NCI-H2081 (cell line): ENCODE measurements at places on chromosomes 16 and 17.
A peak's percentile ranks its signal among the peaks of the same experiment; 100 is the strongest.

- no peak for DNase-seq
Observed at GRCh38 chr16:29789775-29790182, 772 bp upstream of the KIF22 start.

- no peak for DNase-seq
Observed at GRCh38 chr16:24132797-24133155, 123.4 kb upstream of the CACNG3 start.

DNA sequence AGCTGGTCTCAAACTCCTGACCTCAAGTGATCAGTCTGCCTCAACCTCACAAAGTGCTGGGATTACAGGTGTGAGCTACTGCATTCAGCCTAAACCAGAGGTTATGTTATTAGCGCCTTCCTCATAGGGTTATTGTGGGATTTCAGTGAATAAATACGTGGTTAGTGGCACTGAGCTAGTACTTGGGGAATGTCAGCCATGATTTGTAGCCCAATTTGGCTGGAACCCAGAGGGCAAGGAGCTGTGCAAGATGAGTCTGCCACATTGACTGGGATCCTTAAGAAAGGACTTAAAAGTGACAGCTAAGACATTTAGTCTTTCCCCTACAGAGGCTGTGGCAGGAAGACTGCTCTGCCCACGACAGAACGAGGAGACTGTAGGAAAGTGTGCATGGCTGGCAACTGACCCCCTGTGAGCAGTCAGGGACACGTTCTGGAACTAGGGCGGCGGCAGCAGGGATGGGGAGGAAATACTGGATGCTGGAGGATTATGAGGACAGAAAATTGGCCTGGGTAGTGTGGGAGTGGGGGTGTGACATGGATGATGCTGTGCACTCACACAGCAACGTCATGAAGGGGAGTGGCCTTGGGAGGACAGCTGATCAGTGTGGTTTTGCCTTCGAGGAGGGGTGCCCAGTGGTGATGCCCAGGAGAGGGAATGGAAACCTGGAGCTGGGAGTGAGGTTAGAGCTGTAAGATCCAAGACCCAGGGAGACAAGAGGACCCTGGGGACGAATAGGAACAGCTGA is 14.6 kb downstream of the ATP5PD start:
- DNase-seq: peak; percentile 88

DNA sequence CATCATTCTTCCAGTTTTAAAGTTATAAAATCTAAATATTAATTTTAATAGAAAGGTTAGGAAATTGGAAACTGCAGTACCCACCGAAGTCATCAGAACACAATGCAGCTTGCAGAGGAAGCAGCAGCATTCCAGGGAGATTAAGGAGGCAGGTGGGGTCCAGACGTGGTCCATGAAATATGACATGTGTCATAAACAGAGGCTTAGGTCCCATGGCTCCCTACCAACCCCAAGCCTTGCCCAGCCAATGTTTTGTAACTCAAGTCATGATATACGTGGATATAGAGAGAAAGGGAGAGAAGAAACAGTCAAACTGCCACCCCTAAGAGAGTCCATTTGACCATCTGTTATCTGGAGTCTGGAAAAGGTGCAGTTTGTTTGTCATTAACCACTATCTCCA is 670.0 kb downstream of the TOX3 start:
- DNase-seq: no peak

DNA sequence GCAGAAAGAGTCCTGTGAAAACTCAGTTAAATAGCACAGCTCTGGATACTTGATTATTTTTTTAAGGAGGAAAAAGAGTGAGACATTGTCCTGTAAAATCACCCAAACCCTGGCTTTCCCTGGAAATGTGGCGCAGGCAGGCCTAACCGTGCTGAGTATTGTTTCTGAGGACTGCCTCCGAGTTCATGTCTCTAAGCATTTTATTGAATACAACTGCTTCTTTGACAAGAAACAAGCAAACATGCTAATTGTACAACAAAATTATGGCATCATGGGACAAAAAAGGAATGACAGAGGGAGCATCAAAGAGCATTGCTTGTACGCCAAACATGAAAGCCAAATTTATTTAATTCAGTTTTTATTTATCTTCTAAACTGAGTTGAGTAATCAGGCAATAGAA is 64.5 kb upstream of the HSBP1 start:
- DNase-seq: no peak

DNA sequence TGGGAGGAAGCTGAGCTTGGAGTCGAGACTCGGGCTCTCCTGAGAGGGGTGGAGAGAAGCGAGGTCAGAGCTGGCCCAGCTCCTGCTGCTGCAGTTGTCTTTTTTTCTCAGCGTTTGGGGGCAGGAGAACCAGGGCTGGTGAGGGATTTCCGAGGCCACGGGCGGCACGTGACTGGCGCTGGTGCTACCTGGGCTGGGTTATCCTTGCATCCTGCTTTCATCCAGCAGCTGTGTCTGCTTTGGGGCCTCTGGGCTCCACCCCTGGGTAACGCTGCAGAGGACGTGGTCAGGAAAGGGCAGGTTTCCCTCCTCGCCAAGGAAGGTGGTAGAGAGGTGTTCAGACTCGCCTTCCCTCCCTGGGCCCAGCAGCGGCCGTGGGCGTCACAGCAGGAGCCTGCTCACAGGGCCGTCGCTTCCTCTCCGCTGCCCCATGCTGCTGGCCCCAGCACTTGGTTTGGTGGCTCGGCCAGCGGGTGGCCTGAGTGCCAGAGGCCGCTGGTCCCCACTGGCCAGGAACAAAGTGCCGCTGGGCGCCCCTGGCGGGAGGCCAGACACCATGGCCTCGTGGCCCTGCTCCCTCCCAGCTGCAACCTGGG is 22.5 kb downstream of the GSE1 start:
- no peak for DNase-seq

DNA sequence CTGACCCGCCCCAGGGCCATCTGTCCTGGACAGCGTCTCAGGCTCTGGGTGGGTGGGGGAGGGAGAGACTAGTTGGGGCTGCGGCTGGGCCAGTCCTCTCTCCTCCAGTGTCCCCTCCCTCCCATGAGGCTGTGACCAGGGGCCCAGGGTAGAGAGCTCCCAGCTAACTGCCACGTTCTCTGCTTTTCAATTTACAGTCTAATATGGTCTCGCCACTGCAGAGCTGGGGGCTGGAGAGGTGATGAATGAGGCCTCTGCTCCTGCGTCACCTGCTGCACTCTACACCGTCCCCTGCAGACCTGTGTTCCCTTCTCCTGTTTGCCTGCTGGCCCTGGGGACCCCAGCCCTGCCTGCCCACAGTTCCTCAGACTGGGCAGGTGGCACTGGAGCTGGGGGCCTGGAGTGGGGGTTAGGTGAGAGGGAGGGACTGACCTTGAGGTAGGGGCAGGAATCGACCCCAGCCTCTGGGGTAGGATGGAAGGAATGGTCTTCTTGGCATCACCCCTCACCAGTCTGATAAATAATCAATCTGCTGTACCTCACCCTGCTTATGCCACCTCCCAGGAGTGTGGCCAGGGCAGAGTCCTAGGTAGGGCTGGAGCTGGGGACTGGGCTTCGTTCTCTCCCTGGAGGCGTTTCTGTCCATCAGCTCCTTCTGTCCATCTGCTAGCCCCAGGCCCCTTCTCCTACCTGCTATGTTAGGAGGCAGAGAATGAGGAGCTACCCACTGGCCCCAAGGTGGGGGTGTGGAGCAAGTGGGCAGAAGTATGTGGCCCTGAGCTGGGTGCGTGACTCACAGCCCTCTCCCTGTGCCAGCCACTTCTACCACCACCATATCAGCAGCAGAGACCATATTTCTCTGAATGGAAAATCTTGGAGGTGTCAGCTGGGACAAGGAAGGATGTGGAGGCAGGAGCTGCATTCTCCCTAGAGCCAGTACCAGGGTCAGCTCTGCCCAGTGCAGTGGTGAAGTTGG is 12.9 kb downstream of the SEZ6 start:
- no peak for DNase-seq

GRCh38 chr16:12231666-12232065 is 255.1 kb downstream of the SNX29 start:
- no peak for DNase-seq

DNA sequence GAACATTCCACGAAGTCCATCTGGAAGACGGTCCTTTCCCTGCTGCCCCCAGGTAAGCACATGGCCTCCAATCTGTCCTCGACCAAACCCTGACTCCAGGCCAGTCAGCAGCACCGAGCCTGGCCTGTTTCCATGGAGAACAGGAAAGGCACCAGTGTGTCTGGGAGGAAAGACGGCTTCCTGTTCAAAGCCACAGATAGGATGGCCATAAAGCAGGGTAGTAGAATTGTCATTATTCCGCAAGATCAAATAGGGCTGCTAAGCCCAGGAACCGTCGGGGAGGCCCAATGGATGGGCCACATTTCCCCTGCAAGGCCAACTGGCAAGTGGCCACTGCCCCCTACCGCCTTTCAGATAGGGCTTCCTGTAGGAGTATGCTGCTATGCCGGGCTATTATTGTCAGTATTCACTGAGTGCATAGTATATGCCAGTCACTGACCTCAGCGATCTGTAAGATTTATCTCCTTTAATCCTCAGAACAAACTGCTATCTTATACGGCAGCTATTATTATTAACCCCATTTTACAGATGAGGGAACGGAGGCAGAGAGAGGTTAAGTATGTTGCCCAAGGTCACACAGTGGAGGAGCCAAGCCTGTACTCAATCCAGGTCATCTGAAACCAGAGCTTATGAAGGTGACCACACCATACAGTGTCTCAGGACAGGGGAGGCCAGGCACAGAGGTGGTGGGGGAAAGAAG is 23.0 kb upstream of the PLCG2 start:
- no peak for DNase-seq

DNA sequence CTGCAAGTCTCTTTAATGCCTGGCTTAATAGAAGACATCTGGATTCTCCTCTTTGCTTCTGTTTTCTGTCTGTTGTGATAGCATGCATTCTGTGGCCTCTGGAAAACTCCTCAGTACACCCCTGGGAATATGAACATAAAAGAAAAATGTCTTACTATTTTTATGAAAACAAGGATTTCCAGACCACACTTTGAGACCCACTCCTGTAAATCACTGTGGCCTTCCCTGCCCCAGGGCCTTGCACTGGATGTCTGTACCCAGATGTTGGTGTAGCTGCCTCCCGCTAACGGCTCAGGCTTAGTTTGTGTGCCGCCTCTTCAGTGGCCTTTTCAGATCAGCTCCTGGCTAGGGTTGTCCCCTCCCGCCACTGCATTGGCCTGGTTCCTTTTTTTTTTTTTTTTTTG is 126.6 kb downstream of the SOCS1 start:
- no peak for DNase-seq

- DNase-seq: peak; percentile 31
Observed at GRCh38 chr17:48814504-48814903, 2.5 kb downstream of the TTLL6 start.

GRCh38 chr16:1982013-1982433 is 754 bp upstream of the NOXO1 start:
- DNase-seq: no peak

DNA sequence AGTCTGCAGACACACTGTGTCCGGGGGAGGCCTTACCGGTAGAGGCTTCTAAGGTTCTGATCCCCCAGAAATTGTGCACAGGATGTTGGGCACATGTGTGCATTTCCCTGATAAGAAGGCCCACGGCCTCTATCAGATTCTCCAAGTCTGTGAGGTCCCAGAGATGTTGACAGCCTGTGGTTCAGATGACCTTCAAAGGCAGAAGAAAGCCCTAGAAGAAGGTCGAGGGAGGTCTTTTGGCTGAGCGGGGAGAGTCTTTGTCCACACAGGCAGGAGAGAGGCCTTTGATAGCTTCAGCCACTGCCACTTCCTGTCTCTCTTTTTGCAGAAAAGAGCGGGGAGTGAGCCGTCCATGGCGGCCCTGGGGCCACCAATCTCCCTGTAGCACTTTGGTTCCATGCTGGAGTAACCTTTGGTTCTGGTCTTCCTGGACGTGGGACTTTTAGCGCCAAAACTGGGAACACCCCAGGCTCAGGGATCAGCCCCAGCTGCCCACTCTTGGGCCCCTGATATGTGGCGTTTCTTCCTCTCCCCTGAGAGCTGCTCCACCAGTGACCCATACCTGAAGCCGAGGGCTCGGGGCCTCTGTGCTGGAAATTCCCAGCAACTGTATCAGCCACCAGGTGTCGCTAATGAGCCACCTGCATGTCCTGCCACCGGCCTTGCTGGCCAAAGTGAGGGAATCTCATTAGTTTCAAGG is 28.1 kb upstream of the LGALS9 start:
- DNase-seq: peak; percentile 1

DNA sequence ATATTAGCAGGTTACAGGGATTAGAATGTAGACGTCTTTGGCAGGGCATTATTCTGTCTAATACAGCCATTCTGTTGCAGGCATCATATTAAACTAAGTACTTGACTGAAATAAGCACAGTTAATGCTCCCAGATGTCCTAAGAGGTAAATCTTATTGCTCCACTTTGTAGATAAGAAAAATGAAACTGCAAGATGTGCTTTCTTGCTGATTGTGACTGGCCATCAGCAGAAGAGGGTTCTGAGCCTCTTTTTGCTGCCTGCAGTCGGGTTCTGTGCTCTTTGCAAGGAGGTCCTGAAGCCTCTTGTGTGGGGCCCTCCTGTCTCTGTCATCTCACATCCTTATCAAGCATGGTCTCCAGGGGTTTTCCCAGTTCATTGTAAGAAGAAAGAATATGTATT is 167.1 kb downstream of the KCNJ2 start:
- DNase-seq: no peak

- DNase-seq: no peak
Observed at GRCh38 chr17:50840311-50840851, 5.0 kb downstream of the WFIKKN2 start.

- no peak for DNase-seq
Observed at GRCh38 chr16:79437764-79438751, 162.5 kb downstream of the MAF start.

DNA sequence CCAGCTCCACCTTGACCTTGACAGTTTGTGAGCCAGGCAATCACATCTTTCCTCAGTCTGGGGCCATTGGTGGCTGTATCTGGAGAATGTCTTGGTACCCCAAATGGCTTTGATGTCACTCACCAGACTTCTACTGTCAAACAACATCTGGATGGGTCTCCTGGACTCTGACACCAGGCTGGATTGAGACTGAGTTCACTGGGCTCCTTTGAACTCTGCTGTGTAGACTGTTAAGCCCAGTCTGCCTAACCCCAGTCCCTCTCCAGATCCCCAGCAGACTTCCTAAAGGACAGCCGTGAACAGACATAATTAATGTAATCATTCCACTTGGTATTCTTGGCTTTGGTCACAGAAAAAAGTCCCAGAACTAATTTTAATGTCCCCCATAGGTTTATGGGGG is 84.1 kb upstream of the KIFC3 start:
- DNase-seq: no peak

- DNase-seq: no peak
Observed at GRCh38 chr16:84940670-84941551, 70.4 kb downstream of the ZDHHC7 start.

GRCh38 chr17:76150712-76151622 is 9.9 kb upstream of the FOXJ1 start:
- no peak for DNase-seq

- no peak for DNase-seq
Observed at GRCh38 chr17:60395508-60396065, 3.7 kb upstream of the USP32 start.

- no peak for DNase-seq
Observed at GRCh38 chr17:356671-357434, 4.2 kb upstream of the RPH3AL start.

- DNase-seq: no peak
Observed at GRCh38 chr16:66693149-66693548, 3.4 kb downstream of the CMTM4 start.

GRCh38 chr16:58882292-58882691 is 148.2 kb upstream of the GOT2 start:
- DNase-seq: no peak

- no peak for DNase-seq
Observed at GRCh38 chr16:24534620-24535019, 4.7 kb upstream of the RBBP6 start.

GRCh38 chr16:2194852-2195321 is 1.5 kb downstream of the CASKIN1 start:
- DNase-seq: peak; percentile 51

- DNase-seq: no peak
Observed at GRCh38 chr16:79687249-79688130, 87.0 kb upstream of the MAF start.
